Jurkat, Clone E6-1 (cell line): ENCODE measurements at places on chromosomes 7 and 10.

GRCh38 chr10:12844811-12845483, 156.6 kb downstream of the CCDC3 start:
- DNase-seq: no peak

DNA sequence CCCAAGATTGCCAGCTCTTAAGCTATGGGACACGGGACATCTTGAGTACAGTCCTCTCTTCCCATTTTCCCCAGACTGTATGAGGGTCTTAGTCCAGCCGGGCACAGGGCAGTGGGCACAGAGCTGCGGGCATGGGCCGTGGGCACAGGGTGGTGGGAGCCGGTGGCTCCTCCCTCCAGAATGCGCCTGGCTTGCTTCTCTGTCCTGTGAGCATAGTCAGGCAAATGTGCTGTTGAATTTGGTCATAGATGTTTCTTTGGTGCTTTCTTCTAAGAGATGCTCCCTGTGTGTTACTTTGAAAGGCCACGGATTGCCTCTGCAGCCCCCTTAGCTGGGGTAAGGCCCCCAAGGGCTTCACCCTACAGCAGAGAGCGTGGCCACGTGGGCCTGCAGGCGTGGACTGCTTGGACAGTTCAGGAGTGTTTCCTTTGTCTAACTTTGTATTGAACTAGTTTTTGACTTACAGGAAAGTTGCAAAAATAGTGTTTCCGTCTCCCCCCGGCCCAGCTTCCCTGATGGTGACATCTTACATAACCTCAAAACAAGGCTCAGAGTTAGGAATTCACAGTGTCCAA, 24.7 kb downstream of the LRRC27 start:
- DNase-seq: no peak

DNA sequence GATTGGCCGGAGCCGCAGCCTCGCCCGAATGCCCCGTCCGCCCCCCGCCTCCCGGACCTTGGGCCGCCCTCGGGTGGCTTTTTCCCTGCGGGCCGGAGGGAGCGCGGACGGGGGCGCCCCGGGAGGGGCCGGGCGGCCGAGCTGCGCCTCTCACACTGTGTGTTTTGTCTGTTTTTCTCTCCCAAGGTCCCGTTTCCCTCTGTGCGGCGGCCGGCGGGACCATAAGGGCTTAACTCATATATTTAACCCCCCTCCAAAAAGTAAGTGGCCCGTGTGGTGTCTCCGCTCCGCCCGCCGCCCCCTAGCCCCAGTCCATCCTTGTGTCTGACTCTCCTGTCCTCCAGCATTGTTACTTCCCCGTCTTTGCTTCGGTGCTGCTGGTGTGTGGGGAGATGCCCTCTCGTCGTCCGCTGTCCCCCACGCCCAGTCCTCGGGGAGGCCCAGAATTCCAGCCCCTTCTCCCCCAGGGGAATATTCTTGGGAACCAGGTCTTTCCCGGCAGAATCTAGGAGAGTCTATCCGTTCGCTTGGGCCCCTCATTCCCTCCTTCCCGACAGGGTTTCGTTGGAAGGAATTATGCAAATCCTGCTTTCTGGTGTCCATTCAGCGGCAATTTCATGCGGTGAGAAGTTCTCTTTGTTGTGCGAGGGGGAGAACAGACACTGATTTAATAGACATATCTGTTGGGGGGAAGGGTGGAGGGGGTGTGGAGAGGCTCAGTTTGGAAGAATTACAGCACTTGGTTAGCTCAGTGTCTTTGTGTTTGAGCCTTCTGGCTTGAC, 1.3 kb downstream of the LCOR start:
- no peak for DNase-seq

DNA sequence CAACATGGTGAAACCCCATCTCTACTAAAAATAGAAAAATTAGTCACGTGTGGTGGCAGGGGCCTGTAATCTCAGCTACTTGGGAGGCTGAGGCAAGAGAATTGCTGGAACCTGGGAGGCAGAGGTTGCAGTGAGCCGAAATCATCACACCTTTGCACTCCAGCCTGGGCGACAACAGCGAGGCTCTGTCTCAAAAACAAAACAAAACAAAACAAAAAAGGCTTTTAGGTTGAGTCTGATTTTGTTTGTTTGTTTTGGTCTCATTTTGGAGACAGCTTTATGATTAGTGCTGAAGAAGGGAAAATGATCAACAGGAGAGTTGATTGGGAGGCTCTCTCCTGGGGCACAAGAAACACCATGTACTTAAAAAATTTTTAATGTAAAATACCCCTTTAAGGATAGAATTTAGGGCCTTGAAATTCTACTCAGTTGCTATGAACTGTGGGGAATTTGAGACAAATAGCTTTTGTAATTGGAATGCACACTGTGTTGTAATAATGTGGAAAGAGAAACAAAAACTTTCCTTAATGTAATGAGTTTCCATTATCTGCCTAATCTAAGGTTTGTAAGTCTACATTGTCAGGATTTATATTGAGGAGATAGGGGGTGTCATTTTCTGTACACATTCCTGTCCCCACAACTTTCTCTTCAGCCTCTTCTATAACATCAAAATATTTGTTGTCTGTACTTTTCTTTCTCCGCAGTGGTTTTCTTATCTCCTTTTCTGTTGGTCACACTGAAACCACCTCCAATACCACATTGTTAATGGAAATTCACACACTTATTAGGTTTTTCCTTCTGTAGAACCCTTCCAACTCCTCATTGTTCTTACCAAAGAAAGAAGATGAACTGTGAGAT, 41.3 kb downstream of the ARID5B start:
- no peak for DNase-seq

- peak; percentile 58 for DNase-seq
Observed at GRCh38 chr10:128859738-128860386, 607.2 kb upstream of the MGMT start.

- no peak for DNase-seq
Observed at GRCh38 chr7:55524558-55525310, 47.6 kb downstream of the VOPP1 start.

GRCh38 chr10:58773341-58773740, 260.7 kb downstream of the BICC1 start:
- no peak for DNase-seq
